ENCODE measurements at places on chromosomes 16 and 17.

DNA sequence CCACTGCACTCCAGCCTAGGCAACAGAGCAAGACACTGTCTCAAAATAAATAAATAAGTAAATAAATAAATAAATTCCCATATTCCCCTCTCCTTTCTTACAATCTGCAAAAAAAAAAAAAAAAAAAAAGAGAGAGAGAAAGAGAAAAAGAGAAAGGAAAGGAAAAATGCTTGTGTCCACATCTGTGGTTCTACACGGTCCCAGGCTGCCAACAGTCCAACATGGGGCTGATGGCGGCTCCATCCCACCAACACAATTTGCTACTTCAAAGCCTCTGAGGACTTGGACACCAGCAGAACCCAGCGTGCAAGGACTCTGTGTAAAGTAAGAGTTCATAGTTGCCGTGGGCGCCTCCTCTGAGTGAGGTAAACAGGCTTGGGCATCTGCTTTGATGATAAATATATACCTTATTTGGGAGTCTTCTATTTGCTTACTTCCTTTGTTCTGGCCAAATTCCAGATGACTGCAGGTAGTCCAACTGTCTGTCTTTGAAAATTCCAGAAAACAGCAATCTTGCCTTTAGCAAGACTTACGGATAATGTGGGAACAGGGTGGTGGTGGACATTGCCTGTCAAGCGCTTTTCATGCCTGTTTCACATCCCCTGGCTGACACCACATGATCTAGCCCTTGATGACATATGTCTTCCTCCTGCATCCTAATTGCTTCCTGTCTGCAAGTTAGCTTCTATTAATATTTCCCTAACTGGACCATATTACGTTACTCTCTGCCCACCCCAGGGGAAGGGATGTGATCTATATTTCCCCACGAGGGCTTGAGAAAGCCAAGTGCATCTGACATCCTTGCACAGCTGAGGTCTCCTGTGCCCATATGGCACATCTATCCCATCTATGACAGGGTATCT is 10.1 kb downstream of the LITAF start:
- DNase-seq, result peak; percentile 19

- no peak for DNase-seq
These were observed 18.8 kb upstream of the GOSR1 start for GRCh38 chr17:30458371-30458770.

DNA sequence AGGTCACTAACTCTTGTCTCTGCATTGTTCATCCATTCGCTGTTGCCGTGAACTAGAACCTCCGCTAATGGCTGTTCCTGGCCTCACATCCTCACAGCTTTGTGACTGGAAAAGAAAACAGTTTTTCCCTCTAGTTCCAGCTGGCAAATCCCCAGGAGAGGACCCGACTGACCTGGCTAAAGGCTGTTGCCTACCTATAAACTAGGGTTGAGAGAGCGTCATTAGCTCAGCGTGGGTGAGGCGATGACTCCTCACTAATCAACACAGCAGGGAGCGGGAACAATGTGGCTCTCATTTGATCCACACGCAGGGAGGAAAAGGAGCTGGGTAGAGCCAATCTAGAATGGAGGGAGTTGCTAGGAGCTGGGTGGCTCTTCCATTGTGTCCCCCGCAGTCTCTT is 282.1 kb upstream of the IRX5 start:
- no peak for DNase-seq

DNA sequence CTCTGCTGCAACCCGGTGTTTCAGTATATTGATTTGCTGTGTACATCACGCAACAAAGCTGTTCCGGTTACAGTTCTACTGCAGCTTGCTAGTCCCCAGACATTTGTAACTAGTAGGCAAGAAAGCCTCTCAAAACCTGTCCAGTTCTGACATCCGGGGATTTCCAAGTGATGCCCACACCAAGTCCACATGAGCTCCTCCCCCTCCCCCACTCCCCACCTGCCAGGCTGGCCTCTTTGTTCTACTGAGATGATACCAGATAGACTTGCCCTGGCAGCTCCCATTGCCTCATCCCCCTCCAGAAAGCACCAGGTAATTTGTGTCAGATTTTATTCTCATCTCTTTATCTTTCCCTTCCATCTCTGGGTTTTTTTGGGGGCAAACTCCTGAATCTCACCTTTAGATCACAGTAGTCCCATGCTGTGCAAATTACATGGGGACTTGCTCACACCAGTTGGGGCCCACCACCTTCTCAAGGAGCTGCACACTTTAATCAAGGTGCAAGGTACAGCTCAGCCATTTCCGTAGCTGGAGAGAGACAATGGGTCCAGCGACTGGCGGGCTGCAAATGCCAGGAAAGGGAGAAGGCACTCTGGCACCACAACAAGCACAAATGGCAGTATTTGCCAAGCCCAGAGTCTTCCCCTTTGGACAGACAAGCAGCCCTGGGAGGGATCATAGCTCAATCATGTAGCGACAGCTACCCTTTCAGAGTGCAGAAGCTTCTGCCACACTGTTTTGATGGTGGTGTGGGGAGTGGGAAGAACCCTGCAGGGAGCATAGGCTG is 183.1 kb downstream of the CYLD start:
- no peak for DNase-seq

GRCh38 chr17:50177983-50178834 is 12.4 kb downstream of the SGCA start:
- peak; percentile 56 for DNase-seq

- no peak for DNase-seq
These were observed 22.0 kb downstream of the WSB1 start for GRCh38 chr17:27315796-27316465.

GRCh38 chr17:11135819-11136218 is 105.2 kb upstream of the SHISA6 start:
- DNase-seq, result no peak

DNA sequence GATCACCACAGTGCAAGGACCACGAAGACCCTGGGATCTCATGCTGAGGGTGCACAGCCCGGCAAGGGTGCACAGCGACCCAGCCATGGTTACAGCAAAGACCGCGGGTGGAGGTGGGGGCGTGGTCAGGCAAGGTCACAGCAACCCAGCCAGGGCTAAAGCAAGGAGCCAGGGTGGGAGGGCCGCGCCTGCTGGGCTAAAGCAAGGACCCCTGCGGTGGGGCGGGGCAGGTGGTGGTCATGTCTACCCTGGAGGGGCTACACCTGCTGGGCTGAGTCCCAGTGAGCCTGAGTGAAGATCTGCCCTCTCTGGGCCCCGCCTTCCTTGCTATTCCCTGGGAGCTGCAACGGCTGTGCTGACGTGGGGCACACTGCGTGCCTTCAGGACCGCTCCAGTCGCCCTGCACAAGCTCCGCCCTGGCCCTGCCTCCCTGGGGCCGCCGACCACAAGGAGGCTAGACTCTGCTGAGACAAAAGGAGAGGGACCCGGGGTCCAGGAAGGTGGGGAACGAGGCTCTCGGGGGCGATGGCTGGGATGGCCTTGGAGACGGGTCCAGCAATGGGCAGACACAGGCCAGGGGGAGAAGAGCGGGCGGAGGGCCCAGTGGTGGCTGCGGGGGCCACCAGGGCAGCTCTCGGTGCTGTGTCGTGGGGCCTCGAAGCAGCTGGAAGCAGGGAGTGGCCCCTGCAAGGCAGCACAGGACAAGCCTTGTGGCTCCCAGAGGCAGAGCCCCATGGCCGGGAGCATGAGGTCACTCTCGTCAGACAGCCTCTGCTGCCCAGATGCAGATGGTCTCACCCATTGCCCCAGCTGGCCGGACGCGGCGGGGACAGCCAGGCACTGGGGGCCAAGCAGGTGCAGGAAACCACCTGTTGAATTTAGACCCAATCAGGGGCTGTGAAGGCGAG is 52.8 kb downstream of the CBFA2T3 start:
- no peak for DNase-seq

DNA sequence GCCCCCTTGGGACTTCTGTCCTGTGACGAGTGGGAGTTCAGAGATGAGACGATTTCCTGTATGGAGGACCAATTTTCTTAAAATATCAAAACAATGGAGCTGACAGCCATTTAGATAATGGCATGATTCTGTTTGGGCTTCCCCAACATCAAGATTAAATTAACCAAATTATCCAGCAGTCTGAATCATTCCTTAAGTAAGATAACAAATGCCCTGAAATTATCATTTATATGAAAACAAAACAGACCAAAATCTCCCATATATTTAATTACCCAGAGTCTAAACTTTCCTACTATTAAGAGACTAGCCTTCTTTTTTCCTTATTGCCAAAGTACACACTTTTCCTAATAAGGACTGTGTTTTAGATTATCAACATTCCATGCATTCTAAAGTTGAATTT is 550.1 kb upstream of the PSMD7 start:
- no peak for DNase-seq

GRCh38 chr16:49844359-49844758 is 11.6 kb downstream of the ZNF423 start:
- no peak for DNase-seq

GRCh38 chr16:56102183-56102686 is 89.1 kb upstream of the GNAO1 start:
- DNase-seq, result peak; percentile 42

- DNase-seq, result no peak
These were observed 108.9 kb upstream of the GSE1 start for GRCh38 chr16:85504242-85504641.

DNA sequence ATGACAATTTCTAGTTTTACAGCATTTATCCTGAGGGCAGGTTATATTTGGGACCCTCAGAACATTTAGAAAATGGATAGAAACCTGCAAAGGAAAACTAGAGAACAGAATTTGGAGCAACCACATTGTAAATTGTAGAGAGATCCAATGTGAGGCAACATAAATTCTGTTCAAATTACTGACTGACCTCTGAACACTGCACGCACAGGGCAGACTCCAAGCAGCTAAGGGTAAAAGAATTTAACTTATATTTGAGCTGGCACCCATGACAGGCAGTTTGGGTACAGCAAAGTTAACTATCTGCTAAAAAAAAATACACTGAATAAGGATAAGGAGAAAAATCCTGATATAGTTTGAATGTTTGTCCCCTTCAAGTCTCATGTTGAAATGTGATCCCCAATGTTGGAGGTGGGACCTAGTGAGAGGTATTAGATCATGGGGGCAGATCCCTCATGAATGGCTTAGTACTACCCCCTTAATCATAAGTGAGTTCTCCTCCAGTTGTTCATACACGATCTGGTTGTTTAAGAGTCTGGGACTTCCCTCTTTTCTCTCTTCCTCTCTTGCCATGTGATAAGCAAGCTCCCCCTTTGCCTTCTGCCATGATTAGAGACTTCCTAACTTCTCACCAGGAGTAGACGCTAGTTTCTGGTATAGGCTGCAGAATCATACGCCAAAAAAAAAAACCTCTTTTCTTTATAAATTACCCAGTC is 75.7 kb downstream of the FBXL20 start:
- DNase-seq, result no peak

GRCh38 chr17:49984283-49984682 is 10.7 kb downstream of the DLX3 start:
- no peak for DNase-seq

GRCh38 chr17:18257982-18258355 is 569 bp downstream of the FLII start:
- peak; percentile 20 for DNase-seq

DNA sequence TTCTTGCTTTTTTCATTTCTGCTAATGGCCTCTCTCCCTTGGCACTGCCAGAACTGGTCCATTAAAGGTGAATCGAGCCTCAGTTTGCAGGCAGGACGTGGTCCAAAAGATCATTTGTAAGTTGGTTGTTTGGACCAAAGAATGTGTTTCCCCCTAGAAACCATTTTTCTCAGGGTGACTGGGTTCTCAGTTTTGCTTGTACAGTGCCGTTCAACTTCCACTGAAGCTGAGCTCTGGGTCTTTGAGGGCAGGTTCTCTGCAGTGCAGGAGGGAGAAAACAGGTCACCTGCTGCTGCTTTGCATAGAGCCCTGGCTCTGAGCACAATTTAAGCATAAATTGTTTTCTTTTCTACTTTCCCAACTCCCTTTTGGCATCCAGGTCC is 9.0 kb upstream of the AMZ2 start:
- no peak for DNase-seq

DNA sequence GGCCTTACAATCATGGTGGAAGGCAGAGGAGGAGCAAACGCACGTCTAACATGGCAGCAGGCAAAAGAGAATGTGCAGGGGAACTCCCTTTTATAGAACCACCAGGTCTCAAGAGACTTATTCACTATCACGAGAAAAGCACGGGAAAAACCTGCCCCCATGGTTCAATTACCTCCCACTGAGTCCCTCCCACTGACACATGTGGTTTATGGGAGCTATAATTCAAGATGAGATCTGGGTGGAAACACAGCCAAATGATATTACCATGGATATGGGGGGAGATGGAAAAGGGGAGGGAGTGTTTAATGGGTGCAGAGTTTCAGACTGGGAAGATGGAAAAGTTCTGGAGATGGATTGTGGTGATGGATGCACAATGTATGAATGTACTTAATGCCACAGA is 23.0 kb downstream of the TEKT5 start:
- no peak for DNase-seq

DNA sequence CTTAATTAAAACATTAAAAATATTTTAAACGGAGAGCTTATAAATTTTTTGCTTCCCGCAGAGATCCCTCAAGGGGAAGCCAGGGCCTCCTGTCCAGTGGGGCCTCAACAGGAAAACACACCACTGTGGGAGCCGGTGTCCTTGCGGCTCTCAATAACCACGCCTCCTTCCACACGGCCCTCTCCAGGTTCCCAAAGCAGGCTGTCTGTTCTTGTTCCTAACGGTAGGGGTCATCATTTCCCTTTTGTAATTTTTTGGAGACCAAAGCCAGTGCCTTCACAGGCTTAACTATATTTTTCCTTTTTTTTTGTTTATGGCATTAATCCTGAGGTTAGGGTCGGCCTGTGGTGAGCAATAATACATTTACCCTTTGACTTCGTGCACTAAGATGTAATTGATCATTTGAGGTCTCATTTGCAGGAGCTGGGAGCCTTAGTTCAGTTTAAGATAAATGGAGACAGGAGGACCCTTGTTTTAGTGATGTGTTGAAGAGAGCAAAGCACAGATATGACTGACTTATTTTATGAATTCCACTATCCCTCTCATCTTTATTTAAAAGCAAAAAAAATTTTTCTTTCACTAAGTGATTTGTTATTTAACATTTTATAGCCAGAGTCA is 77.5 kb upstream of the N4BP1 start:
- peak; percentile 40 for DNase-seq

DNA sequence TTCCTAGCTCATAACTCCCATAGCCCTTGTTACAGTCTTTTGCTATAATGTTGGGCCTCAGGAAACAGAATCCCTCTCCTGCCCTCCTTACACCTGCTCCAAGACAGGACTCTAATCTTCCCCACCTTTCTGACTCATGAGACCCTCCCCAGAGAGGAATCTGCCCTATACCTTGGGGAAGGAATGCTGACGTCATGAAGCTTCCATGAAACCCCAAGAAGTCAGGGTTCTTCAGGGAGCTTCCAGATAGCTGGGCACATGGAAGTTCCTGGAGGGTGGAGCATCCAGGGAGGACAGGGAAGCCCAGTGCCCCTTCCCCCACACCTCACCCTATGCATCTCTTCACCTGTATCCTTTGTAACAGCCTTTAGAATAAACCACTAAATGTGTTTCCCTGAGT is 285.7 kb downstream of the SOX9 start:
- DNase-seq, result no peak

GRCh38 chr17:82021900-82022309 is 773 bp downstream of the CENPX start:
- DNase-seq, result no peak

- no peak for DNase-seq
These were observed 33.7 kb downstream of the TSC2 start for GRCh38 chr16:2081201-2082084.

Data from NCI-H345 (cell line).